ENCODE measurements at places on chromosomes 1 and 21.

DNA sequence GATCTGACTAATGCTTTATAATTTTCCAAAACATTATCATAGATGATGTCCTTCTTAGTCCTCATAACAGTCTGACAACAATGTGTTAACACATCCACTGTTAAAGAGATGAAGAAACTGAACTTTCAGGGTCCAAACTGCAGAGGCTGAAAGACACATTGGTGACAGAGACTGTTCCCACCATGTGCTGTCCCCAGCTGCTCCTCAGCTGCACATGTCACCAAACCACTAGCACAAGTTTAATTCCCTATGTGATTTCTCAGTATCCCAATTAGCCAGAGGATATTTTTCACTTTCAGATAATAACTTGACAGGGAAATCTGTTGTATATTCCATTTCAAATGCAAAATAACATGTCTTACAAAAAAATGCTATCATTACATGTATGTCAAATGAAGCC lies 24.6 kb downstream of the LAMC2 start:
- no peak for DNase-seq

- DNase-seq, result no peak
Measured at GRCh38 chr1:67749844-67750690, 65.1 kb downstream of the GADD45A start.

- no peak for DNase-seq
Measured at GRCh38 chr1:12276225-12276624, 46.4 kb downstream of the VPS13D start.

DNA sequence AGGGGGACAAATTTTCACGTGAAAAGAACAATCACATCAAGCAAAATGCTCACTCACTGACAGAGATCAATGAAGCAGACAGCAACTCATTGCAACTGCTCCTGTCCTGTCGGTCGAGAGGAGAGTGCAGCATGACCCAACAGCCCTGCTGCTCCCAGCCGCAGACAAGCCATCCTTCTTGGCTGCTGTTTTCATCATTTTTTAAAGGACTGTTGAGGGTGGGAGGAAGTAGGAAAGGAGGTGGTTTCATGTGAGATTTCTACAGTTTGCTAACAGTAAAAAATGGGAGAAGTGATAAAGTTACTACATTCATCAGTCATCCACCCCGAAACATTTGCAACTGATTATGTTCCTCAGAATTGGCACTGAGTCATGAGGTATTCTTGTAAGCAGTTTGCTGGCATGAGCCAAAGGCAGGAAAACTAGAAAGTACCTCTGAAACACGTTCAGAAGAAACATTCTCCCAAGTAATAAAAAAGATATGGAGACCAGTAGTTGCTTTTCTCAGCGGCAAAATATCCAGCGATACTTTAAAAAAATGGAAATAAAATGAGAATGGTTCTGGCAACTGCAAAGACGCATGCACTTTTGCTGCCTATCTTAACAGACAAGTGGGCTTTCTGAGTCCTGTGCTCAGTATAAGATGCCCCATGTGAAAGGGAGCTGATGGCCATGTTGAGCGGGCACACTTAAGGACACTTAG lies 72.0 kb upstream of the CLDN14 start:
- no peak for DNase-seq

DNA sequence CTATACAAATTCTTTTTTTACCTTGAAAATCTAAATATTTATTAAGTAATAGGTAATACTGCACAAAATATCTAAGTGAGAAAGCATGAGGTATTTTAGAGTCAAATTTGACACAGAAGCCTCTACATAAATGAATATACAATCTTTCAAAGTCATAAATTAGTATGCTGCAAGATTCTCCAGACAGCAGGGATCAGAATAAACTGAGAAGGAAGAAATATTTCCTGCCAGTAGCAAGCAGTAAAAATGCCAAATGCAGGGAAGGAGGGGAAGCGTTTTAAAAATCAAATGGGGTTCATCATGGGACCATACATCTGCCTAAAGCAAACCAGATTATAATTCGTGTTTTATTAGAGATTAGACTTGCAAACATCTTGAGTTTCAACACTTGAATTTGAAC lies 18.9 kb downstream of the COLGALT2 start:
- no peak for DNase-seq
